GM12891 (cell line): ENCODE measurements at places on chromosomes 11 and 22.

DNA sequence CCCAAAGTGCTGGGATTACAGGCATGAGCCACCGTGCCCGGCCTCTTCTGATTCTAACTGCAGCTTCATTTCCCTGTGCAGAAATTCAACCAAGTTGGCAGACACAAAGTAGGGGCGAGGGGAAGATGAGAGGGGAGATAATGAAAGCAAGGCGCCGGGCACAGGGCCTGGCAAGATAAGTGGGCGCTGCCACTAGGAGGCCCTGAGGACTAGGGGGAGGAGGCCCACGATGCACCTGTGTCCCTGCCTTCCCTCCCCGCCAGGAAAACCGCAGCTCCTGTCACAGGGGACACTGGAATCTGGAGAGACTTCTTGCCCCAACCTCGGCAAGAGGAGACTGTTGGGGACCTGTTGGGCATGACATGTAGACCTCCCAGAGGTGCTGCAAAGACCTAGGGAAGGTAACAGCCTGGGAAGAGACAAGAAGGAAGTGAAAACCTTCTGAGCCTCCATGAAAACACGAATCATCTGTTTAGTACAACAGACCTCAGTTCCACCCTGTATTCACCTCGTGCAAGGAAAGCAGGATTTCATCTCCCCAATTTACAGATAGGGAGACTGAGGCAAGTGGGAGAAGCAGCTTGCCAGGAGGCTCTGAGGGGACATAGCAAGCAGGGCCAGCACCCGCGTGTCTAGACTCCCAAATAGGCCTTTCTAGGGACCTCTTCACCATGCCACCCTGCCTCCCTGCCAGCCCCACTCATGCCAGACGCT, 3.1 kb upstream of the LGALS1 start:
- DNase-seq: no peak

DNA sequence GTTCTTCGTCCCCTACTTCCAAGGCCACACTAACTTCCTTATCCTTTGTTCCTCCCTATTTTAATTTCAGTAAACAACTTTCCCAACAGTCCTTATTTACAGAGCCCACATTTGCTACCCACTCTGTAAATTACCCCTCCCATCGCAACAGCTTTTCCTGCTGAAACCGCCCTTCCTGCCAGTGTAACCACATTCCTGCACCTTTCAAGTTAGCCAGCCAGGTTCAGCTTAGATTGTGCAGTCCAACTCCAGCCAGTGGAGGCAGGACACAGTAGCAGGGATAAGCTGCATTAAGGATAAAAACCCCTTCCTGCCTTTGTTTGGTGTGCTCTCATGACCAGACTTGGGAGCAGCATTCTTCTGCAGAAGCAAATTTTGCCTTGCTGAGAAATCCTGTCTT, 768.3 kb upstream of the ARHGAP42 start:
- no peak for DNase-seq

- DNase-seq: no peak
Measured at GRCh38 chr11:118604566-118604965, 2.8 kb upstream of the PHLDB1 start.

DNA sequence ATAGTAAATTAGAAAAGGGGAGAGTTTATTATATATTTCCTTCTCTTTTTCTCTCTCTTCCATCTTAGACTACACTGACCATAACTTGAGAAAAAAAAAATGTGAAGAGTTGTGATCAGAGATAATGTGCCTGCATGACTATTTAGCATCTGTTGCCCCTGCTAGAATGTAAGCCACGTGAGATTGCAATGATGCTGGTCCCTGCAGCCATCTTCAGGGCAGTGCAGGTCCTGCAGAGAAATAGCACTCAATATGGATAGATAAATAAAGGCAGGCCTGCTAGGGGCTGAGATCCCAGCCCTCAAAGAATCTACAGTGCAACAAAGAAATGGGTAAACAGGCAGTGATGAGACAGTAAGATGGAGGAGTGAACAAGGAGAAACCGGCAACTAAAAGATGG, 7.8 kb upstream of the DKK3 start:
- no peak for DNase-seq

- no peak for DNase-seq
Measured at GRCh38 chr11:95585069-95585751, 204.4 kb downstream of the FAM76B start.

GRCh38 chr22:40323681-40324171, 22.6 kb upstream of the ADSL start:
- DNase-seq: no peak

DNA sequence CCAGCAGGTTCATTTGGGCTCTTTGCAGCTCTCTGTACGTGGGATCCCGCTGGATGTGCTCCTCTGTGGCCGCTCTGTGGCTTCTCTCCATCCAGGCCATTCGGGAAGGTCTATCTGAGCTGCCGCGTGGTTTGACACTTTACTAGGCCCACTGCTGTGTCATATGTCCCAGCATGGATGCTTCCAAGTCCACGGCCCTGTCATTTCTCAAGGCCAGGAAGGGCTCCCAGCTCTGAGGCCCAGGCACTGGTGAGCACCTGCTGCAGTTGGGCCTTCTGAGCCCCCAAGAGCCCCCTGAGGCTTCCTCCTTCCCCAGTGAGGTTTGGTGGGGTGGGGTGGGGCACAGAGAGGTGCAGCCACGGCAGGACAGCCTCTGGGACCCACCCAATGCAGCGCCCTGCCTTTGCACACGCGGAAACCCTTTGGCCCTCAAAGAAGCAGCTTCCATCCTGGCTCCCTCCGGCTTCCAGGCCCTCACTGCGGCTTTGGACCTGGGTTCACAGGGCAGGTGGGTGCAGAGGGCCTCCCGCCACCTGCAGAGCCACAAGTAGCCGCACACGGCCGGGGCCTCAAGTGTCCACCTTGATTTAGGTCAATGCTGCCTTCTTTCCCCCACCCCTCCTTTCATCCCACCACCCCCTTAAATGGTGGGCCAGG, 44.5 kb upstream of the FGF3 start:
- DNase-seq: no peak

DNA sequence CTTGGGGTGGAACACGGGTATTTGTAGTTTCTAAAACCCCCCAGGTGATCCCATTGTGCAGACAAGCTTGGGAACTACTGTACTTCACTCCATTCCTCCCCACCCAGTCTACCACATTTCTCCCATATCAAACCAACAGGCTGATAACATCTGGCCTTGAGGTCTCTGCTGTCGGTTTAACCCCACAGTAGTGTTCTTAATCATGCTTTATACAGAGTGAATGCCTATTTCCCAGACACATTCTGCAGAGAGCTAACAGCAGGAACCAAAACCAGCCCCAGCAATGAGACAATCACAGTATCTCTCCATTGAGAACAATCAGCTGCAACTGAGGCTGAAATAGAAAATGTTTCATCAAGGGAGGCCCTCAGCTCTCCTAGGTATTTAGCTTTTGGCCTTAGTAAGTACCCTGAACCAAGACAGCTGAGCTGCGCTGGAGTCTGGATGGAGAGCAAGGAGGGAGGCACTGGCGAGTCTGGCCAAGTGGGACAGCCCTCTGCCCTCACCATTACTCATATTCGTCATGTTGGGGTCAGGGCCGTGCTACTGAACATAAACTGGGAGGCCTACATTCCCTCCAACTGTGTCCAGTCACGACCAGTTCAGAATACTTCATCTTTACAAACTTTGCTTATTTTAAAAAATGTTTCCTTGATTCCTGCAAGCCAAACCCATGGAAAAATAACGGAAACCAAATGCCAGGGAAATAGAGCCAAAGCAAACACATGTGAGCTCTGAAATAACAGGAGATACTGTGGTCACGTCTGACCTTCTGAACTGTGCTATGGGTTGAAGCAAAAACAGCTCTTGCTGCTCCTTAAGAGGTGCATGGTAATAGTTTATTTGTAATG, 81.0 kb downstream of the CCDC34 start:
- DNase-seq: no peak

DNA sequence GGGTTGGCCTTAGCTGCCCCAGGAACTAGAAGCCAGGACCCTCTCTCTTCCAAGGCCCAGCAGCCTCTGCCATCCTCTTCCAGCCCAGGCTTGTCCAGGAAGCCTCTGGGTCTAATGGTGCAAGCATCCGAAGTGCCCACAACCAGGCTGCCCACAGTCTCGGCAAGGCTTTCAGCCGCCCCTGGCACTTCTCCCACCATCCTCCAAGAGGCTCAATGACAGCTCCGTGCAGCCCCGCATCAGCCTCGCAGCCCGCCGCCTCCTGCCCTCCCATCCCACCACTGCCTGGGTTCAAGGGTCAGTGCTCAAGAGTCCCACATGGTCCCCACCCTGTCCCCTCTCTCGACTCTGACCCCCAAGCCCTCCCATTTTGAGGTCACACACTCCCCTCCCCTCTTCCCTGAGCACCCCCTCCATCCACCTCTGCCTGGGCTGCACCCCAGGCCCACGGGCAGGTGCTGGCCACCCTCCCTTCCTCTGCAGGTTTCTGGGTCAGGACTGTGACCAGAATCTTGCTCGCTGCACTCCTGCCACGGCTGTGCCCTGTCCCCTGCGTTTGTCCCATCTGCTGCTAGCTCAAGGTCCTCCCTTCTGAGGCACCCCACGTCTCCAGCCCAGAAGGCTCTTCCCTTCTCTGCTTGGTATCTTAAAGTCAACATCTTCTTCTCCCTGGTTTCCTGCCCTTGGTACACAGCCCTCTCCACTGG, 17.2 kb downstream of the IFITM10 start:
- no peak for DNase-seq

GRCh38 chr11:57674251-57674650, 6.3 kb downstream of the ZDHHC5 start:
- DNase-seq: no peak

DNA sequence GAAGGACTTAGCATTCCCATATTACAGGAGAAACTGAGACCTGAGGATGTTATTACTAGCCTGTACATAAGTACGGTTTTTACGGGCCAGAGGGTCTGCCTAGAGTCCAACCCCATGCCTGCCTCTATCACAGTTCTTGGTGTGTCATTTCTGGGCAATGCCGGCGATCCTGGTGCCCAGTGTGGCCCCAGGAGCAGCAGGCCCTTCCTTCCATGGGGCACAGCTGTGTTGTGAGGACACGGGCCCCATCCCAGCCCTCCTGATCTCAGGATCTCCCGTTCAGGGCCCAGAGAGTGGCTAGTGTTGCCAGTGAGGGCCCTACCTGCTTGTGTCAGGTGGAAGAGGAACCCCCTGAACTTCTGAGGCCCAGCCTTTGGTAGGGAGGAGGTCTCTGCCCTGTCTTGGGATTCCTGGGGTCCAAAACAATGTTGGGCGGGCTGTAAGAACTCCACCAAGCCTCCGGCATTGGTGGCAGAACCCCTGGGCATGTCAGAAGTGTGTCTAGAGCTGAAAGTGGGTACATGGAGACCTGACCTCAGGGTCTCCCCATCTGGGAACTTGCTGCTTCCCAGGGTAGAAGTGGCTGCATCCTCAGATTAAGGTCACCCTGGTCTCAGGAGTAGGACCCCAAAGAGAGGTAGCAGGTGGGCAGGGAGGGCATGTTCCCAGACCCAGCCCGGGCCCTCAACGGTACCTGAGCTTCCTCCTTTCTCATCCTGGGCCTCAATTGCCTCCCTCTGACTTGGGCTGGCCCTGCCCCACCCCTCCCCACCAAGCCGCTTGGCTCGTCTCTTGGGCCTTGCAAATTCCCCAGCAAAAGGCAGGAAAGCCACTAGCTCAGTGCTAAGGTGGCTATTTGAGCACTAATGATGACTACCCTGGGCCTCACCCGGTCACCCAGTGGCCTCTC, 74.6 kb upstream of the KCNQ1OT1 start:
- DNase-seq: no peak
